NCI-H524 treated with DMSO at 0.1 percent for 48 hours (cell line): ENCODE measurements at places on chromosomes 7 and 10.

DNA sequence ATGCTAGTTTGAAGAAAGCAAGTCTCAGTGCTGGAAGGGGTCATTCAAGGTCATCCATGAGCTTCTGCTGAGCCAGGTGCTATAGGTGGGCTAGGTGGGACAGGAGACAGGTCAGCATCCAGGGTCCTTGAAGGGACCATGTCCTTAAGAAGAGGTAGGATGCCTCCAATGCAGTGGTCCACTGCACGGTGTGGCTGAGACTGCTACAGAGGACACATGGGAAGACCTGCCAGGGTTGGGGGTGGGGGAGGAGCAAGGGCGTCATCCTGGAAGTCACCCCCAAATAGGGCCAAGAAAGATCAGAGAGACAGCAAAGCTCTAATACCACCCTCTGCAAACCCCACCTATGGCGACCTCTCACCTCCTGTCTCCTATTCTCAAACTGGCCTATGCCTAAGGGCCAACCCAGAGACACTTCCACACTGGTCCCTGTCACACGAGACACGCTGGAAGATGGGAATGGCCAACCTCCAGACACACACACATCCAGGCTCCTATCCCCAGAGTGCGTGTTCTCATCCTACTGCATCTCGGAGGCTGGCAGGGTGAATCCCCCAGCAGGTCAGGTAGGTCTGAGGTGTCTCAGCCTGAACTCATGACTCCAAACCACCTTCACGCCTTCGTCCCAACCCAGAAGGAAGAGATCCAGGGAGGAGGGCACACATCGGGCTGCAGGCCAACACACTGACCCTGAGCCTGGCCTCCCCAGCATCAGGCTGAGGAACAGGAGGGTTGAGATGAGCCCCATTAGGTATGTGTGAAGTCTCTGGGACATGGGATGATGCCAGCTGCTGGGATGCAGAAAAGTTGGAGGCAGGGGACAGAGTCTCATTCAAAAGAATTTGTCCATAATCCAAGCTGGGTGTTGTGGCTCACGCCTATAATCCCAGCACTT is 5.6 kb upstream of the PPP1R35 start:
- no peak for DNase-seq

GRCh38 chr10:114026189-114027040 is 17.3 kb upstream of the ADRB1 start:
- no peak for DNase-seq

DNA sequence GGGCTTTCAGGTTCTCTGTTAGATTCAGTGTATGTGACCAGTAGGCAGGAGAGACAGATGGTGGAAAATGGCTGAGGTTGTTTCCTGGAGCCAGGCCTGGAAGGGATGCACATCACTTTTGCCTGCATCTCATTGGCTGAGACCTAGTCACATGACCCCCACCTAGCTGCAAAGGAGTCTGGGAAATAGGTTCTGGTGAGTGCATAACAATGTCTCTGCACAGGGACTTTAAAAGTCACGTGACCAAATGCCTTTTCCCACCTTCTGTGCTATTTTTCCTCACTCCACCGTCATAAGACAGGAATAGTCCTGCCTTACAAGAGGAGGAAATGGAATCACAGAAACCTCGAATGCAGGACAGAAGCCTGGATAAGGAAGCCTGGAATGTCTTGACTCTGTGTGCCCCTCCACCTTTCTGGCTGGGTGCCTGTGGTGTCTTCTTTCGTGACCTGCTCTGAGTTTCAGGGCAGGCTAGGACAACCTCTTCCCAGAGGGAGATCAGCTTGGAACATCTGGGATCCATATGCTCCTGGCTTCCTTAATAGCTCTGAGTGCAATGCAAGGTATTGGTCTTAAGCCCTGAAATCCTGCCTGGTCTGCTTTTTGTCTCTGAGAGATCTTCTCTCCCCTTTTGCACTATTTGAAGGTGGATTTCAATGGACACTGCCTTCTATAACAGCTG is 139.9 kb upstream of the ZNF438 start:
- peak; percentile 39 for DNase-seq

- no peak for DNase-seq
Measured at GRCh38 chr10:103481974-103482531, 3.0 kb upstream of the CALHM3 start.

DNA sequence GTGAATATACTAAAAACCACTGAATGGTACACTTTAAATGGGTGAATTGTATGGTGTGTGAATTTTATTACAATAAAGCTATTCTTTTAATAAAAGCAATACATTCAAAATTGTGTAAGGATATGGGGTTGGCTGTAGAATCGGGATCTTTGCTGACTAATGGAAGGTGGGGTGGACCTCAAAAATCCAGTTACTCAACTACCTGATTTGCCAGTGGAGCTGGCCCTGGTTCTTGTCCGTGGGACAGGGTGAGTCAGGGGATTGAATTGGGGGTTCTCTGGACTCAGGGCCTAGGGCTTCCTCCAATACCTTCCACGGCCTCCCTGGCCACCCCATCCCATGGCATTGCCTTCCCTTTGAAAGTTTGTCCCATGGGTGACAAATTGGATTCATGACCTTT is 13.5 kb upstream of the RABGEF1 start:
- DNase-seq: no peak

GRCh38 chr7:2633538-2634266 is 1.9 kb downstream of the TTYH3 start:
- DNase-seq: no peak

DNA sequence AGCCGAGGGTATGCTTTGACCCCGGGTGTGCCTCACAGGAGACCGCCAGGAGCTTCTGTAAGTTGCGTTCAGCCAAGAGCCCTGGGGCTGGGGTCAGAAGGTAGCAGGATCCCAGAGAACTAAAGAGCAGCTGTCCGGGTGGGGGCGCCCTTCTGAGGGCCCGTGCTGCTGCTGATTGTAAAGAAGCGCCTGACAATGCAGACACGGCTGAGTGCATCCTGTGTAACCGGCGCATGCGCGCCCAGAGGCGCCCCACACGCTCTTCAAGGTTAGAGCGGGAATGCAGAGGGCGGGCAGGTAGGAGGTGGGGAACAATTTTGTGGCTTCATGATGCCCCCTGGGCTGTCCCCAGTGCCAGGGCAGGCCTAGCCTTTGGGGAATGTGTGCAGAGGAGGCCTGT is 210.2 kb upstream of the CTBP2 start:
- no peak for DNase-seq

- DNase-seq: no peak
Measured at GRCh38 chr10:20745556-20746375, 151.3 kb downstream of the NEBL start.

- no peak for DNase-seq
Measured at GRCh38 chr10:106661767-106662140, 502.8 kb downstream of the SORCS1 start.

DNA sequence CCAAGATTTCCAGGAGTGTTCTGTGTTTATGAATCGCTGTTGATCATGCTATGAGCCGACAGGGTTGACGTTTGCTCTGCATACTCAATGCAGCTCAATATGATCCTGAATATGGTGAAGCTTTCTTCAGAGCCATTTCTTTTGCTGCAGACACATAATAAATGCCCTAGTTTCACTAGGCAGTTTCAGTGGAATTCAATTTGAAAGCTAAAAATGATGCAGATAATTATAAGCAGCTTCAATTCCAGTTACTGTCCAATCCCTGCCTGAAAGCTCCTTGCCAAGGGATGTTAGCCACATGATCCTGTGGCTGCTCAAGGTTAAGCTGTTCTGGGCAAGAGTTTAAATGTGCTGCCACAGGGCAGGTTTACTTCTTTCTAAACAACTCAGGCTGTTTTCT is 805.6 kb downstream of the NRG3 start:
- no peak for DNase-seq

GRCh38 chr7:71842381-71842780 is 569.8 kb downstream of the CALN1 start:
- no peak for DNase-seq

DNA sequence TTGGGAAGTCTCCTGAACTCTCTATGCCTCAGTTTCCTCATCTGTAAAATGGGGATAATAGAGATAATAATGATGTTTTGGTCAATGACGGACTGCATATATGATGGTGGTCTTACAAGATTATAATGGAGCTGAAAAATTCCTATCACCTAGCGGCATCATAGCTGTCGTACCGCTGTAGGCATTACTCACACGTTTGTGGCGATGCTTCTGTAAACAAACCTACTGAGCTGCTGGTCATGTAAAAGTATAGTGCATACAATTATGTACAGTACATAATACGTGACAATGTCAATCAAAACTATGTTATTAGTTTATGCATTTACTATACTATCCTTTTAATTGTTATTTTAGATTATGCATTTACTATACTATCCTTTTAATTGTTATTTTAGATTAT is 339.1 kb upstream of the NPVF start:
- DNase-seq: no peak

- peak; percentile 39 for DNase-seq
Measured at GRCh38 chr7:94510582-94511496, 1.2 kb downstream of the CASD1 start.

GRCh38 chr10:74027702-74028101 is 29.8 kb downstream of the VCL start:
- DNase-seq: no peak

GRCh38 chr10:86967481-86967941 is 771 bp upstream of the ADIRF start:
- no peak for DNase-seq

- DNase-seq: no peak
Measured at GRCh38 chr7:131690441-131690840, 134.0 kb upstream of the PODXL start.

DNA sequence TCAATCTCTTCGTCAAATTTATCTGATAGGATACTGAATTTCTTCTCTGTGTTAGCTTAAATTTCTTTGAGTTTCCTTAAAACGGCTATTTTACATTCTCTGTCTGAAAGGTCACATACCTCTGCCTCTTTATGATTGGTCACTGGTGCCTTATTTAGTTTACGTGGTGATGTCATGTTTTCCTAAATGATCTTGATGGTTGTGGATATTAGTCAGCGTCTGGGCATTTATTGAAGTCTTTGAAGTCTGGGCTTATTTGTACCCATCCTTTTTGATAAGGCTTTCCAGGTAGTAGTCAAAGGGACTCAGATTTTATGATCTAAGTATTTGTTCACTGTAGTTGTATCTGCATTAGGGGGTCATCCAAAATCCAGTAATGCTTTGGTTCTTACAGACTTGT is 1407.5 kb upstream of the LRRTM3 start:
- DNase-seq: no peak

DNA sequence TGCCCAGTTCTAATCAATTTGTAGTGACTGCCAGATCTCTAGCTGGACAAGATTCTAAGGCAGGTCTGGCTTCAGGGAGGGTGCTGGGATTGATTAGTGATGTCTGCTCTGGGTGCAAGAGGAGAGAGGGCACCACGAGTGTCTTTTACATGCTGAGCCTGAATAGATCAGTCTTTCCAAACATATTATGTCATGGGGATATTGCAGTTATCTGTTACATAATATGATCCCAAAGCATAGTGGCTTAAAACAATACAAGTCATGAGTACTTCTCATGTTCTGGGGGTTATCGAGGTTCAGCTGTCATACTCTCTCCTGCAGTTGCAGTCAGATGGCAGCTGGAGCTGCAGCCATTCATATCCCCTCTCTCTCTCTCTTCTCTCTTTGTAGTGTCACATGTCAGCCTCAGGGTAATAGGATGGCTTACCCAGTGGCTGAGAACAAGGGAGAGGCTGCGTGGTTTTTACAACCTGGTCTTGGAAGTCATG is 26.0 kb downstream of the SLC29A3 start:
- DNase-seq: peak; percentile 44

DNA sequence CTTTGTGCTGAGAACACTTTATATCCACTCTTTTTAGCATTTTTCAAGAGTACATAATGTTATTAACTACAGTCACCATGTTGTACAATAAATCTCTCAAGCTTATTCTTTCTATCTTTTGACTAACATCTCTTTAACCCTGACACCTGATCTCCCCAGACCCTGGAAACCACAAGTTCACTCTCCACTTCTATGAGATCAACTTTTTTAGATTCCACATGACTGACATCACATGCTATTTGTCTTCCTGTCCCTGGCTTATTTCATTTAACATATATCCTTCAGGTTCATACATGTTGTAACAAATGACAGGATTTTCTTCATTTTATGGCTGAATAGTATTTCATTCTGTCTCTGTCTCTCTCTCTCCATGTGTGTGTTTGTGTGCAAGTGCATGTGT is 15.5 kb downstream of the SLC13A1 start:
- DNase-seq: no peak

GRCh38 chr10:126080879-126081411 is 184.6 kb downstream of the FANK1 start:
- DNase-seq: no peak

DNA sequence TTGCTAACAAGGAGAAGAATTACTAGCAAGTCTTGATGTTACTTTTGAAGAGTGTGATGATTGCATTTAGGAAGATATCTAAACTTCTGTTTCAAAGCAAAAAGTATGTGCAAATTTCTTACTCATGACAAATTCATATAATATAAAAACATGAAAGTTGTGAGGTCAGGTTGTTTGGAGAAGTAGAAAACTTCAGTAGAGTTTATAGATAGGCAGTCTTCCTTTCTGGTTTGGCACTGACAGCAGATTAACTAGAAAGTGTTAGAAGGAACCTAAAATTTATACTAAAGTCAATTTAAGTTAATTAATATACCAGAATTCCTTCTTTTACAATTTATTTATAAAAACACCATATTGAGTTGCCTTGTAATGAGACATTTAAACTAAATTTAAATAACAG is 16.9 kb downstream of the PTEN start:
- no peak for DNase-seq

- DNase-seq: no peak
Measured at GRCh38 chr7:107860981-107861652, 29.9 kb upstream of the DLD start.

GRCh38 chr10:26855186-26855585 is 5.6 kb downstream of the ABI1 start:
- no peak for DNase-seq

- DNase-seq: no peak
Measured at GRCh38 chr10:8035641-8036470, 18.6 kb upstream of the GATA3 start.

- no peak for DNase-seq
Measured at GRCh38 chr10:128036746-128037543, 89.3 kb downstream of the MKI67 start.

DNA sequence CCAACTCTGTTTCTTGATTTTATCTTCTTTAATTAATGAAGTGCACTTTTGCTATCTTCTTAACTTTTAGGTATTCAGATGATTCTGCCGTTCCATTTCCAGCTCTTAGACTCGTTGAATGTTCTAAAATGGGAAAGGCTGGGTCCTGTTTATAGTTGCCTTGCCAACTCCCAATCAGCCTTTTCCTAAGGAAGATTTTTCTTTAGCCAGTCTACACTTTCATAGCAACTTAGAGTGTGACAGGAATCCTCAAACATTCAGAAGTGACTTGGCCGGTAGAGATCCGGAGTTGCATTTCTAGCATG is 23.0 kb upstream of the TRIL start:
- DNase-seq: no peak

- DNase-seq: no peak
Measured at GRCh38 chr10:72254813-72255568, 18.7 kb upstream of the DDIT4 start.
